ENCODE measurements at places on chromosomes 1 and 21. TPM values are rescaled to one million over a fixed set of nuclear protein-coding genes. Genes with fewer than 3 reads are reported as not detected.
A peak's percentile ranks its signal among the peaks of the same experiment; 100 is the strongest.

DNA sequence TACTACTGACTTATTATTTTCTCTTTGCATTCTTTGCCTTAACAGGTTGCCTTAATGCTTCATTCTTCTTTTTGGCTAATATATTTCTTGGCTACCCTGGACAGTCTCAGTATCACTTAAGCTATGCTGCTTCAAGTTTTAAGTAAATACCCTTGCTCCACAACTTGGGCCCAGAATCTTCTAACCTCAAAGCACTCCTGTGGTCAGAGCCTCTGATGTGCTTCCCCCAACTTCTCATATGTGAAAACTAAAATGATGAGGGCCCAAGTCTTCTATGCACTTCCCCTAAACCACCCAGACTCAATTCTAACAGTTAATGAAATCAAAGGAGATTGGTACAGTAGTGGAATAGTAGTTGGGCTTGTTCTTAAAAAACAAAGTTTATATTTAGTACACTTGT is 314.1 kb downstream of the PLPP3 start:
- DNase-seq = no peak

DNA sequence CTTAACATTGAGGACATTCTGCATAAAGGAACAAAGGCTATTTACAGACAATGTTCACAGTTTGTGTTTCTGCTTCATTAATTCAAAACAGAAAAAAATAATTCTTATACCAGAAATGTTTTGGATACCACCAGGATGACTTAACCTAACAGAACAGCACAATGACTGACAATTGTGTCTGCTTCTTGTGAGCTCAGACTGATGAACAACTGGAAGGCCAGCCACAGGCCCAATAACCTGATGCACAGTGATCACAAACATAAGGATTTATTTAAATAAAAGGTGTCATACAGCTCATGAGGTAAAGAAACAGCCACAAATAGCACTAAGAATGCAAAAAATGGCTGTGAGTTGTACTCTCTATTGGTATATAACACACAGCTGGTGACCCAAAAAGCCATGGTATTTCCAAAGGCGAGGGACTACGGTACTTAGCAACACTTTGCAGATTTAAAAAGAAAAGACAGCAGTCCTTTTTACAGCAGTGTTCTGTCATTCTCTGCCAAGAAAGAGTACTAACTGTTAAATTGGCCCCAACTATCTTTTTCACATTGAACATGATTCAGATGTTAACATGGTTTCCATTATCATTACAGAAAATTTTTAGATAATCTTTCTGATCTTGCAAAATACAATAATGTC is 32.1 kb upstream of the DDAH1 start:
- no peak for DNase-seq

DNA sequence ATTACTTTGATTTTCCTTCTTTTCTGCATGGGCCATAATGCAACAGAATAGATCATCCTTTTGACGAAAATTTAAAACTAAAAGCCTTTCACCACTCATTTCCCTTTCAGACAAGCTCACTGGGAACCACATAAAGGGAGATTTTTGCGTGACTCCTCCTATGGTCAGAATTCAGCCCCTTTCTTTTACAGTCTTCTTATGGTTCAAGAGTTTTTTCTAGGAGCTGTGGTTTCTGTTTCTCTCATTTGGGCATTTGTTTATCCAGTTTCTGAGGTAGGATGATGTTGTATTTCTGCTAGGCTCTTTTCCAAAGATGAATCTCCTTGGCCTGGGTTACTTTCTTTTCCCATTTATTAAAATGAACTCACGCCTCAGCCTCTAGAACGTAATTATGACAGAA is 16.9 kb downstream of the RGS1 start:
- no peak for DNase-seq

- DNase-seq = no peak
Observed at GRCh38 chr1:16095447-16095846, 22.0 kb upstream of the FAM131C start.

DNA sequence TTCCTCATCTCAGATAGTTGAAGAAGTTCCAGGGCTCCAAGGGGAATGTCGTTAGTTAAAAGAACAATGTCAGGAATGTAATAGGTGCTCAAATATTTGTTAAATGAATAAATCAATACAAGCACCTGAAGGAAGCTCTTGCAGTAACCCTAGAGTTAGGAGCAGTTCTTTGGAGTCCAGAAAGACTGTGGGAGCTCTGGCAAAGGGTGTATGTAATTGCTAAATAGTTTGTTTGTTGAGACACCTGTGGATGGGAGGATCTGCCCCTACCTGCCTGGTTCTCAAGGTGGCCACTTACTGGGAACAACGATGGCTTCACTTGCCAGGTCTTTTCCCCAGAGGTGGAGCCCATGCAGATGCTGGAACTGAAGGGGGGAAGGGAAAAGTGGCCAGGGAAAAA is 27.5 kb upstream of the JUN start:
- no peak for DNase-seq

GRCh38 chr1:180228648-180229482 is 1.2 kb upstream of the LHX4 start:
- DNase-seq = peak; percentile 53

The FCAMR gene
- not detected for total RNA-seq

The FTCD gene
- 0.29 TPM for total RNA-seq

Measured in posterior vena cava (tissue), 2 donors.